GM04503 (cell line): ENCODE measurements at places on chromosomes 16 and 17.

DNA sequence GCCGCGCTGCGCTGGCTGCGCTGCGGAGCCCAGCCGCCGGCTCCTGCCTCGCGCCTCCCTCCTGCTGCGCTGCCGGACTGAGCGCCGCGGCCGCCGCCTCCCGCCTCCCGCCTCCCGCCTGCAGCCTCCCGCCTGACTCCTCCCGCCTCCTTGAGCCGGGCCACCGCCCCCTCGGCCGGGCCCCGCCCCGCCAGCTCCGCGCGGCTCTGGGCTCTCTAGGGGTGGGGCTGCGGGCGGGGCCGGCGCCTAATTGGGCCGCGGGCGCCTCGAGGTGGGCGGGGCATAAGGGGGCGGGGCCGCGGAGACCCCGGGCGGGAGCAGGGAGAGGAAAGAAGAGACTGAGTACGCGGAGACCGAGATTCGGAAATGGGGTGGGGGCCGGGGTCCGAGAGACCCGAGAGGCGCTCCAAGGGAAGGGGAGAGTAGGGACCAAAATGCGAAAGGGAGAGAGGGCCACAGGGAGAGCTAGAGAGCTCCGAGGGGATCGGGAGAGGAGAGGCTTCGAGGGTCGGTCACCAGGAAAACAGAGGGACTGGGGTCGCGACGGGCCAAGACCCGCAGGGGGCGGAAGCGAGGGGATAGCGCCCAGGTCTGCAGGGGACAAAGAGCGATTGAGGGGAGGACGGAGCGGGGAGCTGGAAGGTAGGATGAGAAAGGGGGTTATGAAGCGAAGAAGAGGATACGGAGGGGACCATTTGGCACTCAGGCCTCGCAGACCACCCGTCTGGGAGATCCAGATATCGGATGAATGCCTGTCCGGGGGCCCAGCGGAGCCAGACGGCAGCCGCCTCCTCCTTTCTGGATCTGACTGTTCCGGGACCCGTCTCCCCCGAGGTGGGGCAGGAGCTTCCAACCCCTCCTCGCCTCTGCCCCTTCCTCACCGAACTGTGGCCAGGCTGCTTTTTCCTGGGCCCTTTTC, at the start of gene C1QL1:
TSS of gene C1QL1 (minus strand) at position 79 of the 919 bp plus-strand sequence. CDS start 255 bp downstream, outside the sequence.
- DNase-seq: peak; percentile 27

DNA sequence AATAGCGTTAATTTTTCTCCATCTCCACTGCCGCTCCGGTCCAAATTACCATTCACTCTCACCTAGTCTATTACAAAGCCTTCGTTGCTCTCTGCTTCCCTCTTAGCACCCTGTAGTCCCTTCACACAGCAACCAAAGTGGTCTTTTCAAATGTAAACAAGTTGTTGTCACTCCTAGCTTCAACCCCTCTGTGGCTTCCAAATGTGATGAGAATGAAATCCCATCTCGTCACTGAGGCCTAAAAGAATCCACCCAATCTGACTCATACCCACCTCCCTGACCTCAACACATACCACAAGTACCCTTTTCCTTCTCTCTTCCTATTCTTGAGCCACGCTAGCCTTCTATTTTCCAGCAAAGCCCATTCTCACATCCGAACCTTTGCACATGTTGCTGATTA, 2.2 kb upstream of the PELP1 start:
- DNase-seq: no peak

DNA sequence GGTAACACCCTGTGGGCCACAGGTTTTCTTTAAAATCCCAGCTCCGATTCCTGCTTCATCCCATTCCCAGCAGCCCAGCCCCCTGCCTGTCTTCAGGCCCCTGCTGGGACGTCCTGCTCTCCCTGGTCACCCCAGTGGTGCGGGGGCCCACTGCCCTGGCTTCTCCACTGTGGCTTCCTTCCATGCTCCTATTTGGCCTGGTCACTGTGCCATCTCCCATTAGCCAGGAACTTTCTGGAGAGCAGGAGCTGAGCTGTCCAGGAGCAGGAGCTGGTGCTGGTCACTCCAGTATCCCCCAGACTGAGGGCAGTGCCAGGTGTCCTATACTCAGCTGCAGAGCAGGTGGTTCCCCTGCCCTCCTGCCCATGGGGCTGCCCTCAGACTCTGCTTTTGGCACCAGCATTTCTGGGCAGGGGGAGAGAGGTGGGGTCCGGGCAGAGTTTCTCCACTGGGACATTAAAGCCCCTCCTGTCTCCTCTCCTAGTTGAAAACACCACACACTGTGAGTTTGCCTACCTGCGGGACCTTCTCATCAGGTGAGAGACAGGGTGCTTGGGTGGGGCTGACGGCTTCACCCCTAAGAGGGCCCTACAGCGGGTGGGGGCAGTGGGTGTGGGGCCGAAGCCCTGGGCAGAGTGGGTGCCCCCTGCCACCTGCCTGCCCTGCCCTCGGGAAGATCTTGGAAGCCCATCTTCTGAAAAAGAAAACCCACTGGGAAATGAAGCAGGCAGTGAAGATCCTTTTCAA, 356.2 kb downstream of the SEC14L1 start:
- no peak for DNase-seq

GRCh38 chr16:54291656-54292487, 5.3 kb upstream of the IRX3 start:
- DNase-seq: no peak

GRCh38 chr17:4479982-4480751, 18.5 kb upstream of the SPNS2 start:
- no peak for DNase-seq

DNA sequence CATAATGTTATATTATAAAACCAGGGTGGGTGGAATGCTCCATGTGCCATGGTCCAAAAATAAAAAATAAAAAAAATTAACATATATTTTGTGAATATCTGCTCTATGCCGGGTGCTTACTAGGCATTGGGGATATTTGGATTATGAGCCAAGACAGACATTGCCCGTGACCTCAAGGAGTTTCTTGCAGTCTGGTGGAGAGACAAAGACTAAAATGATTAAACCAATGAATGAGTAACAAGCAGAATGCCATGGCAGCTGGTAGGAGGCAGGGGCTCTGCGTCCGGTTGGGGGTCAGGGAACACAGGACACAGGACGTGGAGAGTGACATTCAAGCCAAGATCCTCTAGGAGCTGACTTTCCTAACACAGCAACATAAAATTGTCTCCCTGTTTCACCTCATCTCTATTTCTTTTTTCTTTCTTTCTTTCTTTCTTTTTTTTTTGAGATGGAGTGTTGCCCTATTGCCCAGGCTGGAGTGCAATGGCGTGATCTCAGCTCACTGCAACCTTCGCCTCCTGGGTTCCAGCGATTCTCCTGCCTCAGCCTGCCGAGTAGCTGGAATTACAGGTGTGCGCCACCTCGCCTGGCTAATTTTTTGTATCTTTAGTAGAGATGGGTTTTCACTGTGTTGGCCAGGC, 35.4 kb downstream of the RGS9 start:
- DNase-seq: no peak

DNA sequence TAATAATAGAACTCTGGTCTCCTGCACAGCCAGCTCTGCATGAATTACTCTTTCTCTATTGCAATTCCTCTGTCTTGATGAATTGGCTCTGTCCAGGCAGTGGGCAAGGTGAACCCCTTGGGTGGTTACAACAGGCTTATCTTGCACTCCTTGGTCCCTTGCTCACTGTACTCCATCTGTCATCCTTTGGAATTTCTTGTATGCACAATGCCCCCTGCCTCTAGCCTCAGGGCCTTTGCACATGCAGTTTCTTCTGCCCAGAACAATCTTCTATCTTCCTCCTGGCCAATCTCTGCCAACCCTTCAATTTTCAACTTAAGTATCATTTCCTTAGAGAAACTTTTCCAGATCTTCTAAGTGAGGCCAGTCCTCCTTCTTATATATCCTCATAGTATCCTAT, 114.7 kb upstream of the NLRP1 start:
- DNase-seq: no peak

DNA sequence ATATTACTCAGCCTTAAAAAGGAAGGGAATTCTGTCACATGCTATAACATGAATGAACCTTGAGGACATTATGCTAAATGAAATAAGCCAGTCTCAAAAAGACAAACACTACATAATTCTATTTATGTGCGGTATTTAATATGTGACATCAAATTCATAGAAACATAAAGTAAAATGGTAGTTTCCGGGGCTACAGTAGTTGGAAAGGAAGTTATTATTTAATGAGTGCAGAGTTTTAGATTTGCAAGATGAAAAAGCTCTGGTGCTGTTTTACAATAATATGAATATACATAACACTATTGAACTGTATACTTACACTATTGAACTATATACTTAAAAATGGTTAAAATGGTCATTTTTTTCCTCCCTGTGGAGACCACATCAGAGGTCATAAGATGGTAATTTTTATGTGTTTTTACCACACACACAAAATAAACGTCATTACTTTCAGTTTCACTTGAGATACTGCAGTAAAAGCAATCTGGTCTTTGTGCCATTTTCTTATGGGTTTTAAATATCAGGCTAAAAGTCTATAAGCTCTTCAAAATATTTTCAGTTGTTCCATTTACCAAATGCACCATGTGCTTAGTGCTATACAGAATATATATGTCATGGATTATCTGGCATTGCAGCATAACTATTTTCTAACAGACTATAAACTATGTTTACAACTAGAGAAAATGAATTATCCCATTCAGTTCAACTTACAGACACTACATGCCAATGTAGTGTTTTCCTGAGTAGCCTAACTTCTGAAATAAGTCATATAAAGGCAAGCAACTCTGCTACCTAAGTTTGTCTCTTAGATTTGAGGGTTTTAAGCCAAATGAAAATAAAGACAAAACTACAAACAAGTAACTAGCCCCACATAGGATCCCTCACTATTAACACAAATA, 90.9 kb downstream of the SPAG9 start:
- DNase-seq: no peak

GRCh38 chr17:9887508-9887907, 17.6 kb downstream of the RCVRN start:
- DNase-seq: no peak

DNA sequence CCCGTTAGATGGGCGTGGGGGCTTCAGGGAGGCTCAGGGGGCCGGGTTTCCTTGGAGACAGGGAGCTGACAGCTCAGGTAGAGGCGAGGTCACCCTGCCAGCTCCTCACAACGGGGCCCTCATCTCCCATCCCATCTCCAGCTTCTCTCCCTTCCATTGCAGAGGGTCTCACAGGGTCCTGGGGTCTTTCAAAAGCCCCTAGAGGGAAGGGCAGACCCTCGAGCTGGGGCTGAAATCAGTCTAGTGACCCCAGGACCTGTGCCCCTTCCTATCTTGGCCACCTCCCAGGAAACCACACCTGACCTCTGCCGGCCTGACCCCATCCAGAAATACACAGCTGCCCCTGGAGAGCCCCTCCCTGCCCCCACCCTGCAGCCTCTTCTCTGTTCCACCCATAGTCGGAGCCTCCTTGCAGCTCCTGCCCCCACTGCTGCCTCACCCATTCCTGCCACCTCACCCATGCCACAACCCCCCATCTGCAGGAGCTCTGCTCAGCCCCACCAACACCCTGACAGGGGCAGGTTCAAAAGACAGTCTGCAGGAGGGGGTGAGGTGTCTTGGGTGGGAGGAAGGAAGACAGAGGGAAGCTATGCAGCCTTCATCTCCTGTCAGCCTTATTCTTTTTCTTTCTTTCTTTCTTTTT, 23.4 kb downstream of the PIK3R5 start:
- DNase-seq: no peak

- DNase-seq: no peak
Observed at GRCh38 chr17:42522798-42523278, 13.2 kb upstream of the NAGLU start.

DNA sequence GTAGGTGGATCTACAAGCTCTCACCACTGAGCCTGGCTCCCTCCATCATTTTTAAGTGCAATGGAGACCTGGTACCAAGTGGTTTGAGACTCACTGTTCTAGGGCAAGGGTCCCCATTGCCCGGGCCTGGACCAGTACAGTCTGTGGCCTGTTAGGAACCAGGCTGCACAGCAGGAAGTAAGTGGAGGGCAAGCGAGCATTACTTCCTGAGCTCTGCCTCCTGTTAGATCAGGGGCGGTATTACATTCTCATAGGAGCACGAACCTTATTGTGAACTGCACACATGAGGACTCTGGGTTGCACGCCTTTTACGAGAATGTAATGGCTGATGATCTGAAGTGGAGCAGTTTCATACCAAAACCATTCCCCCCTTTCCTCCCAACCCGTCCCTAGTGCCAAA, 6.8 kb upstream of the ZNF594 start:
- no peak for DNase-seq

DNA sequence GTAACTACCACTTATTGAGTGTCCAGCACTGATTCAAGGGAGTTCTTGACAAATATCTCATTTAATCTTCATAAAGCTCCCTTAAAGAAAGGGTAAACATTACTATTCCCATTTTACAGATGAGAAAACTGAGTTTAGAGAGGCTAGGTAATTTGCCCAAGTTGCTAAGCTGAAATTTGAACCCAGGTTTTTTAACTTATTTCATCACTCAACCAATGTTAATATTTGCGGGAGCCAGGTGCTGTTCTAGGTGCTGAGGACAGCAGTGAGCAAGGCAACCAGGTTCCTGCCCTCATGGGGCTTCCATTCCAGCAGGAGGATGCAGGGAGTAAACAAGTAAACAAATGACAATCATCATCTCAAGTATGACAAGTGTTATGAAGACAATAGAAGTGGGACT, 104.0 kb upstream of the LHX1 start:
- DNase-seq: no peak

- DNase-seq: no peak
Observed at GRCh38 chr17:79837888-79838521, 1.2 kb downstream of the CBX4 start.

- DNase-seq: no peak
Observed at GRCh38 chr17:2452216-2452750, 51.4 kb upstream of the MNT start.

- no peak for DNase-seq
Observed at GRCh38 chr17:27259356-27259755, 34.6 kb upstream of the WSB1 start.

DNA sequence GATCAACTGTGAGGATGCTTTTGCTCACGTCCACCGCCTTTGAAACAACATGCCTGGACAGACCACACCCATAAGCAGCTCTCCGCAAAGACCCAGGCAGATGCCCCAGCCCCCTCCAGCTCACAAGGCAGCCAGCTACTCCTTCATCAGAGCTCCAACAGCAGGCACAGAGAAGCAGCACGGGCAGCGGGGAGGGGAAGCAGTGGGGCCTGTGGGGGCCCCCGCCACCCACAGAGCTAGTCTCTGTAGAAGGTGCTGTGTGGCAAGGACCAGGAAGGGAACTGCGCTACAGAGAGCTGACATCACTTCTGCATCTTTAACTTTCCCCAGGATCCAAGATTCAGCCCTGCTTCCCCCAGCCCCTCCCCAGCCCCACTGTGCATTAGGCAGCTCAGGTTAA, 10.0 kb upstream of the SCNN1G start:
- no peak for DNase-seq

GRCh38 chr16:31108794-31109558, 790 bp downstream of the BCKDK start:
- DNase-seq: no peak

- no peak for DNase-seq
Observed at GRCh38 chr16:30046178-30046577, 15.1 kb upstream of the TLCD3B start.

DNA sequence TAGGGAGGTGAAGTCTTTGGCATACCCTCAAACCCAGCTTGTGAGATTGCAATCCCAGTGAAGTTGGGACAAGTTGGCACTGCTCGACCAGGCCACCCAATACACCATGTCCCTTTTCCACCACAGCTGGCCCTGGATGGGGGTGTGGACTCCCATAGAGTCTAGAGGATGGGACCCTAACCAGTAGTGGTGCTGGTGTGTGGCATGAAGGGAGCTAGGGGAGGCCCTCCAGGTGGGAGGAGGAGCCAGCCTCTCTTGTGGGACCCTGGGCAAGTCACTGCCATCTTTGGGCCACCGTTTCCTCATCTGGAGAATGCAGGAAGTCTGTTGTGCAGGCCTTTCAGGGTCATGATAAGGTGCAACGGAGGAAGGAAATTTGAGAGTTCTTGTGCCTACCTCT, 1854.9 kb downstream of the TP53TG3F start:
- no peak for DNase-seq

GRCh38 chr17:48613862-48614694, 1.0 kb downstream of the HOXB8 start:
- DNase-seq: no peak
